ENCODE measurements at places on chromosomes 16 and 17.

GRCh38 chr16:80618862-80619648, 78.3 kb downstream of the DYNLRB2 start:
- DNase-seq, result no peak

- DNase-seq, result no peak
Observed at GRCh38 chr17:80768936-80769335, 222.7 kb upstream of the CHMP6 start.

DNA sequence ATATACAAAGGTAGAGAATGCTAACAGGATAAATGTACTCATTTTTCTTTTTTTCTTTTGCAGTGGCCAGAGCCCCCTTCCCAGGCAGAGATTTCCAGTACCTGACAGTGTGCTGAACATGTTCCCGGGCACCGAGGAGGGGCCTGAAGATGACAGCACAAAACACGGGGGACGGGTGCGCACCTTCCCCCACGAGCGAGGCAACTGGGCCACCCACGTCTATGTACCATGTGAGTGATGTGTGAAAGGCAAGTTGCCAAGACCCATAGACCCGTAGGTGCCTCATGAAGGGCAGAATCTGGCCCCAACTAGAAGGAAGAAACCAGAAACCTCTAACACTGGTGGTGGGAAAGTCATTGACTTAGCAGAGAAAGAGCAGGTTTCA, 1.2 kb downstream of the USB1 start:
- no peak for DNase-seq

- no peak for DNase-seq
Observed at GRCh38 chr17:19309701-19310100, 52.8 kb downstream of the B9D1 start.

DNA sequence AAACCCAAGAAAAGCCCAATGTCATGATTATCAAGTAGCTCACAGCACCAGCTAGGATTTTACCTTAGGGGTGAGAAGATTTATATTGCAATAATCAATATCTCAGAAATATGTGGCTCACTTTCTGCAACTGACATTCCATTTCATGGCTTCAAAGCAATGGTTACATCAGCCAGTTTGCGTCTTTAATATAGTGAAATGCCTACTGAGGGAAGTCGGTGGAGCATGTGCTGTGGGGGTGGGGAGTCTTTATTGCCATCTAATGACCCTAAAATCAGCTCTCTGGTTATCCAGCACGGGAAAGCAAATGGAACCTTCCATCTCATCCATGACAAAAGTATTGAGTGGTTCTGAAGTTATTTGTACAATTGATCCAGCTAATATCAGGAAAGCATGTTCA, 395.5 kb downstream of the CA10 start:
- DNase-seq, result no peak

- DNase-seq, result no peak
Observed at GRCh38 chr17:80397686-80398085, 17.3 kb upstream of the ENDOV start.
